ENCODE measurements at places on chromosomes 5 and 9. TPM values are rescaled to one million over a fixed set of nuclear protein-coding genes. Genes with fewer than 3 reads are reported as not detected.

GLRA1 gene
- total RNA-seq: not detected

TLE1 gene
- 21.9 TPM for total RNA-seq

IFNA13 gene
- total RNA-seq: not detected

CSF2 gene
- total RNA-seq: 16.8 TPM

PSAT1 gene
- 82.0 TPM for total RNA-seq

ACTBL2 gene
- 9.3 TPM for total RNA-seq

BAAT gene
- not detected for total RNA-seq

HARS1 gene
- total RNA-seq: 58.1 TPM

CCNI2 gene
- total RNA-seq: not detected

DNA sequence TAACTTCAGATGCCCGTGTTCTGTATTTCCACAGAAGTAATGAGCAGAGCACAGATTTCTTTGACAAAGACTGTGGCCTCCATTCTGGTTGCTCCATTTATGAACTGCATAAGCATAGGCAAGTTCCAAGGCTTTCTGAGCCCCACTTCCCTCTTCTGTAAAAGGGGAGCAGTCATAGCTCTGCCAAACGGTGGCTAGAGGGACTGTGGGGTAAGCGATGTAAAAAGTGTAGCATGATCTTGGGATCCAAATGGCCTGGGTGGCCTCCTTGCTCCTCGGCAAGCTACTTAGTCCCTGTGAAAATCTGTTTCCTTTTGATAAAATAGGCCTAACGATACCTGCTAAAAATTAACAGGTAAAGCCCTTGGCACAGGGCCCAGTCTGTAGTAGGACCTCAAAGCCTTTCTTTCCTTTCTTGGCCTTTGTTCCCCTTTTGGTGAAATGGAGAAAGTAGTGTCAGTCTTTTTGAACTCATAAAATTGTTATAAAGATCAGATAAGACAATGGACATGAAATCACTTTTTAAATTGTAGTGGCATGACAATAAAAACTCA, 646.6 kb downstream of the ACTL7B start:
- DNase-seq: no peak

DNA sequence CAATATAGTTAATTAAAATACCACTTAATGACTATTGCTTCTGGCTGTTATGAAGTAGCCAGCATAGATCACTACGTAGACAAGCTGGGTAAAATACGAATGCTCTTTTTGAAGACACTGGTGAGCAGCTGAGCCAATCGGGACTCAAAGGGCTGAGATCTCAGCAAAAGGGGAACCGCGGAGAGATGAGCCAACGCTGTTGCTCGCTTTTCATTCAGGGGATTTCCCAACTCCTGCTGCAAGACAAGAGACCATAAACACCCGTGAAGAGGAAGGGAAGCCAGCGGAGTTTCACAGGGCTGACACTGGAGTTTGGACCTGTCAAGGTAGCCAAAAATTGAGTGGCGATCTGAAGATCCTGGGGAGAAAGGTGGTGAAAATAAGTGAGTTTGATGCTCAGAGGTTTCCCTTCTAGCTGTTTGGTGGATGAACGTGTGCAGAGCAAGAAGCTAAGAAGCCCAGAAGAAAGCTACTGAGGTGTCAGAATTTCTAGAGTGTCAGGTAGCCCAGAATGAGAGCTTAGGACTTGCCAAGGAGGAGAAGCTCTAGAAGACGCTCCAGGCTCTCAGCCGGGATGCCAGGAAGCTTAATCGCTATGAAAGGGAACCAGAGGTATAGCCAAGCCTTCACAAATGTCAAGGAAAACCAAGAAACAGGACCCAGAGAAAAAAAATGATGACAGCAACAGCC, 79.6 kb upstream of the RNU6ATAC start:
- DNase-seq: no peak

DNA sequence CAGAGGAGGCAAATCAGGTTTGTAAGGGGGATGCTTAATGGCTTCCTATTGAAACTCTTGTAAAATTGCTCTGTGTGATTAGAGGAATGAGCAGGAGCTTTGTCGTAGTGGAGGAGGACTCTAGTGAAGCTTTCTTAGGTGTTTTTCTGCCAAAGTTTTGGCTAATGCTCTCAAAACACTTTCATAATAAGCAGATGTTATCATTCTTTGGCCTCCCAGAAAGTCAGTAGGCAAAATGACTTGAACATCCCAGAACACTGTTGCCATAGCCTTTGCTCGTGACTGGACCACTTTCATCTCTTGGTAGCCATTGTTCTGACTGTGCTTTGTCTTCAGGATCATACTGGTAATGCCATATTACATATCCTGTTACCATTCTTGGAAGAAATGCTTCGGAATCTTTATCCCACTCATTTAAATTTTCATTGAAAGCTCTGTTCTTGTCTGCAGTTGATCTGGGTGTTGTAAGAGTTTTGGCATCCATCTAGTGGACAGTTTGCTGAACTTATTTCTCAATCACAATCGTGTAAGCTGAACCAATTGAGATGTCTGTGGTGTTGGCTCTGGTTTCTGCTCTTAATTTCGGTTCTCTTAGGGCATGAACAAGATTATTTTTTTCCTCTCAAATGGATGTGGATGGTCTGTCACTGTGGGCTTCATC, 187.6 kb downstream of the COMMD10 start:
- peak; percentile 11 for DNase-seq

- DNase-seq: peak; percentile 57
Observed at GRCh38 chr5:132467287-132467984, 23.1 kb downstream of the IRF1 start.

GRCh38 chr5:122924203-122924602, 78.8 kb downstream of the SNX24 start:
- peak; percentile 49 for DNase-seq

GRCh38 chr9:37486256-37486615, 488 bp downstream of the POLR1E start:
- no peak for DNase-seq

GRCh38 chr9:21993893-21994555, at the start of gene CDKN2A:
TSS of gene CDKN2A (minus strand) at chr9:21994392.
- peak; percentile 80 for DNase-seq

- DNase-seq: no peak
Observed at GRCh38 chr9:129549684-129550083, 71.2 kb downstream of the C9orf50 start.

DNA sequence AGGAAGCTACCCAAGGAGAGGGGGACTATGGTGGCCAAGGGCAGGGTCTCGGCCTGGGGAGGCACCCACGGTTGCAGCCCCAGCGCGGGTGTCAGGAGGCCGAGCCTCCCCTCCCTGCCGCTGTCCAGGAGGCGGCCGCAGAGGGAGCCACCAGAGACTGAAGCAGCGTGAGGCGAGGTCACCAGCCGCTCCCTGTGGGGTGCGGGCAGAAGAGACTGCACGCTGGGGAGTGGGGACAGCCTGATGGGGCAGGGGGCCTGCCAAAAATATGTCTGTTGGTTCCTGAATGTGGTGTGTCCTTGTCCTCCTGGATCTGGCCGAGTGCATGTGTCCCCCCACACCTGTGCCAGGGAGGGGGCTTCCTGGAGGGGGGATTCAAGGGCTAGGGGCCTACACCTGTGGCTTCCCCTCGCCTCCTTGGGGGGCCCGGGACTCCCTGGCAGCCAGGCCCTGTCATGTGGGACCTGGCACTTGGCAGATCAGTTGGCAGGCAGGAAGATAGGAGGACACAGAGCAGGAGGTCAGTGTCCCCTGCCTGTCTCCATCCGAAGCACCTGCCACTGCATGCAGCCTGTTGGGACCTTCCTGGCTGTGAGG, 131.2 kb downstream of the DAB2IP start:
- no peak for DNase-seq

DNA sequence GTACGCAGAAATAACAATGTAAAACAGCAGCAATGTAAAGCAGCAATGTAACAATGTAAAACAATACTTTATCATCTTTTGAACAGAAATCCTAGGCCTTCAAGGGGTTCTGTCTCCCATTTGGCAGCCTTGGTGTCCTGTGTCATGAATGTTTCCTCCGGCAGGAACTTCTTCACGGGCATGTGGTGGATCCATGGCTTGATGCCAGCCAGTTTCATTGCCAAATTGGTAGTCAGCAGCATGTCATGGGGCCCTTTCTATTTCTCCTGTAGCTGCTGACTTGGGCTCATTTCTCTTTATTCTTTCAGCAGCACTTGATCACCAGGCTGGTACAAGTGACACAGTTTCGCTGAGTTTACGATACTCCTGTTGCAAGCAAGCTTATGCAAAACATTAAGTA, 275.3 kb downstream of the HTR1A start:
- peak; percentile 3 for DNase-seq

DNA sequence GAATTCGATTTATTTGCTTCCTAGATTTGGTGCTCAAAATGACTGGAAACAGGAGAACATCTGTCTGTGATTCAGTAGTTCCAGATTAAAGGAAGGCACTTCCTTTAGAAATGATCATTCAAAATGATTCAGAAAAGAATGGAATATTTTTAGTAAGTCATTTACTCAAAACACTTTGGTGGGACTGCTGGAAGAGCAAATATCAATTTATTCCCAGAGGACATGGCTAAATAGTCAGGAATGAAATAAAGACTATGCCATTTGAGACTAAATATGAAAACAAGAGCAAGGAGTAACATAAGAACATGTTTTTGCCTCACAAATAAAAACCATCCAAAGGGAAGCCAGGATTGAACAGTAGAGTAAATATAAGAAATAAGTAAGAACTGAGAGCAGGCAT, 138.6 kb upstream of the RASA1 start:
- no peak for DNase-seq

- no peak for DNase-seq
Observed at GRCh38 chr5:101590384-101590783, 687.3 kb upstream of the ST8SIA4 start.

DNA sequence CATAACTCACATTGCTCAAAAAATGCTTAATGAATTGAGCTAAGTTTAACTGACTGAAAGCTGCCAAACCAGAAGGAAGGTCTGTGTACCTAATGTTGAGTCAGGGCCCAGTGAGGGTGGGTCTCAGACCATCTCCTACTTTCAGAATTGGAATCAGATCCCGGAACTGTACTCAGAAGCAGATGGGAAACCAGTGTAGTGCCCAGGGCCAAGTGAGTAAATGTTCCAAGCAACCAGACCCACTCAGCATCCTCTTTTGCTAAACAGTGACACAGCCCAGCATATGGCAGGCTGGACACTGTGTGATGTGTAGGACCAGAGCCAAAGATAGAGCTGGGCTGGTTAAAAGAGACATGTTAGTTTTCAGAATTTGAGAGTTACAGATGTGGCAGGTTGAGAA, 94.1 kb downstream of the PLCXD3 start:
- DNase-seq: peak; percentile 53

DNA sequence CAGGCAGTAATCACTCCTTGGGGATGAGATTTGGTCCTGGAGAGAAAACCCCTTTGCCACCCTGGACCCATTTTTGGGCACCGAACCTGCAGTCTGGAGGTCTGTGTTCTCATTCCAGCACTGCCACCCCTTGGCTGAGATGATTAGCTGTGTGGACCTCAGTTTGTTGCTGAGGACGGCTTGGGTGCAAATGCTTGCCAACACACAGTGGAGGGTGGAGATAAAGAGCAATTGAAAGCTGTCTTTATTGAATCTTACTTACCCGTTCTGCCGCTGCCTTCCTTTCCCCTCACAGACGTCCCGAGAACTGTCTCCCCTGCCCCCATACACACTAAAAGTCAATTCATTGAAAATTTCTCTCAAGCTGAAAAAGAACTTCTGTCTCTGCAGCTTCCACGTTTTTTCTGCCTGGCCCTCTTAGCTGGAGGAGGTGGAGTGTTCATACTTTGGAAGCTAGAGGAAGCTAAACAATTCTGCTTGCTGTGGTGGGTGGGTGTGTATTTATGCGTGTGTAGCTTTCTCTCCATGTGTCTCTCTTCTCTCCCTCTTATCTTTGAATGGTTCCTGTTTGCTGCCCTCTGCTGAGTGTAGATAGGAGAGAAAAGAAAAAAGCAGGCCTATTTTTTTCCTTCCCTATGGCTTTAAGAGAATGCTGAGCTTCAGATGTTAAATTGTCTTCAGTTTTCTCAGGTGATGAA, 6.6 kb downstream of the GALNT10 start:
- peak; percentile 59 for DNase-seq

- DNase-seq: no peak
Observed at GRCh38 chr5:76388236-76388635, 14.8 kb upstream of the IQGAP2 start.

GRCh38 chr9:124625087-124625486, 117.9 kb upstream of the NR5A1 start:
- no peak for DNase-seq

GRCh38 chr5:177296581-177296980, 6.9 kb downstream of the RAB24 start:
- no peak for DNase-seq

DNA sequence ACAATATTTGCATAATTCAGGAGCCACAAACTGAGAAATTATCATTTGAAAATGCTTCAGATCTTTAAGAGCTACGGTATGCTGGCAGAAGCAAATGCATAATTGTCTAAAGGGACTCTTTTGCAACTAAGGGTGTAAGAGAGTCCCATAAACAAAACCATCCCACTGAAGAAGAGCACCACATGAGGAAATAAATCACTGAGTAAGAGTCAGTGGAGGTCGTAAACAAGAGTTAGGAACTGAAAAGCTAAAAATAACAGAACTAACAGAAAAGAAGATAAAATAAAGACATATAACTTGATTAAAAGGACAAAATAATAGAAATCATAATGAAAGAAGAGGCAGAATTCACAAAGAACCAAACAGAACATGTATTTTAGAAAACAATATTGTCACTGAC, 3.5 kb upstream of the SMC2 start:
- DNase-seq: no peak

GRCh38 chr5:68459093-68459809, 243.7 kb downstream of the PIK3R1 start:
- no peak for DNase-seq

GRCh38 chr9:86500667-86501435, 146.6 kb upstream of the TUT7 start:
- peak; percentile 88 for DNase-seq

DNA sequence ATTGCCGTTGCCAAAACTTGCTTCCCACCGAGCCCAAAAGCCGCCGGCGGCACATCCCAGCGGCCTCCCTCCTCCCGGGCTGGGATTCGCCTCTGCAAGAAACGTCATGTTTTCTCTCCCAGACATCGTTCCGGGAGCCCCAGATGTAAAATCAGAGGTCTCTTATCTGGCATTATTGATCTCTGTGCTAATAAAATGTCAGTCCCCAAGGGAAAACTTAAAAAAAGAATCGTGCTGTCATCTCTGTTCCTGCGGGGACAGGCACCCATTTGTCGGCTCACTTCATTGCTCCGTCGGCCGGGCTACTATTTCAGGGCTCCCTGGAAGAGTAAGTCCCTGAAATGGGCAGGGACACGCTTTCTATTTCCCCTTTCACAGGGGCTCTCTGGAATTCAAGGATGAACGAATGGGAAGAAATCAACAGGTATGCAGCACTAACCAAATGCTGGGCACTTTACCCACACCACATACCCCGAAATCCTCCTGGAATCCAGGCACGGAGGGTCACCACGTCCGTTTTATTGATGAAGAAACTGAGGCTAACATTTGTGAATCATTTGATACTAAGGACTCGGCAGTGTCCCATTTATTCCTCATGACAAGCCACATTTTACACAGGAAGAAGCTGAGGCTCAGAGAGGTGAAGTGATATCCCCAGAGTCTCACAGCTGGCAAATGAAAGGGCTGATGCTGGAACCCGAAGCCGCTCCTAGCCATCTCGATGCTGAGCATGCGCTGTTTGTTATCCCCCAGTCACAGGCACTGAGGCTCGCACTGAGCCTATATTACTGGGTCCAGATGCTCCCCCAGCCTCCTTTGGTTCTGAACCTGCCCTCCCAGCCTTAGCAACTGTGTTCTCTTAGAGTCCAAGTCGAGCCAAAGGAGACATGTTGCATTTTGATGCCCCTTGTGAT, 35.7 kb upstream of the MSX2 start:
- DNase-seq: no peak
